ENCODE measurements at places on chromosomes 11 and 22.

- no peak for DNase-seq
These were observed 58.2 kb downstream of the ZNF280B start for GRCh38 chr22:22450343-22450839.

GRCh38 chr11:48127521-48128183 lies 89.0 kb upstream of the OR4B1 start:
- no peak for DNase-seq

- no peak for DNase-seq
These were observed 28.3 kb upstream of the LRRC55 start for GRCh38 chr11:57153448-57153847.

GRCh38 chr22:37233751-37234631 lies 10.1 kb downstream of the RAC2 start:
- no peak for DNase-seq
